ENCODE measurements at places on chromosomes 5 and 9.

- DNase-seq = no peak
Measured at GRCh38 chr9:127935765-127936221, 1.9 kb downstream of the DPM2 start.

- no peak for DNase-seq
Measured at GRCh38 chr5:126647071-126647470, 46.3 kb downstream of the PHAX start.

- DNase-seq = no peak
Measured at GRCh38 chr5:111968459-111968858, 211.5 kb upstream of the NREP start.

GRCh38 chr5:101390151-101390908 lies 487.2 kb upstream of the ST8SIA4 start:
- DNase-seq = no peak

- DNase-seq = no peak
Measured at GRCh38 chr9:88064554-88064953, 73.7 kb downstream of the SPATA31C2 start.

- DNase-seq = no peak
Measured at GRCh38 chr9:107044872-107045271, 181.9 kb downstream of the ZNF462 start.

GRCh38 chr9:136640171-136641111 lies 22.3 kb upstream of the EGFL7 start:
- DNase-seq = no peak

GRCh38 chr5:115392611-115393010 lies 96.2 kb upstream of the CCDC112 start:
- DNase-seq = no peak

DNA sequence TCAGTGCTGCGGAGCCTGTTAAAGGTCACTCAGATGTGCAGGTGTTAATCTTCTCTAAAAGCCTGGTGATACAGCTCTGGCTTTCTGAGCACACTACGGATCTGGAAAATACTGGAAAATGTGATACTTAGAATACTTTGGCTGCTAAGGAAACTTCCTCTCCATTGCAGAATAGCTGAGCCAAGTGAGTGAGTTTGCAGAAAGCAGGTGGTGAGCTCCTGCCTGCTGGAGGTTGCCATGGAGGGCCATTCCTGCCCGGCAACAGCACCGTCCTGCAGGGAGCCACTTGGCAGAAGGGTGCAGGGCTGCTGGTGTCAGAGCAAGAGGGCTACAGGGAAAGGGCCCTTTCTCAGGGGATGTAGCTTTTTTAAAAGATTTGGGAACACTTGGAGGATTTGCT lies 40.7 kb downstream of the SECISBP2 start:
- DNase-seq = no peak

GRCh38 chr5:116646611-116647289 lies 72.1 kb upstream of the SEMA6A start:
- no peak for DNase-seq

GRCh38 chr5:180548563-180548962 lies 42.7 kb downstream of the SCGB3A1 start:
- no peak for DNase-seq

- DNase-seq = peak; percentile 42
Measured at GRCh38 chr5:172771439-172772111, 580 bp upstream of the DUSP1 start.

DNA sequence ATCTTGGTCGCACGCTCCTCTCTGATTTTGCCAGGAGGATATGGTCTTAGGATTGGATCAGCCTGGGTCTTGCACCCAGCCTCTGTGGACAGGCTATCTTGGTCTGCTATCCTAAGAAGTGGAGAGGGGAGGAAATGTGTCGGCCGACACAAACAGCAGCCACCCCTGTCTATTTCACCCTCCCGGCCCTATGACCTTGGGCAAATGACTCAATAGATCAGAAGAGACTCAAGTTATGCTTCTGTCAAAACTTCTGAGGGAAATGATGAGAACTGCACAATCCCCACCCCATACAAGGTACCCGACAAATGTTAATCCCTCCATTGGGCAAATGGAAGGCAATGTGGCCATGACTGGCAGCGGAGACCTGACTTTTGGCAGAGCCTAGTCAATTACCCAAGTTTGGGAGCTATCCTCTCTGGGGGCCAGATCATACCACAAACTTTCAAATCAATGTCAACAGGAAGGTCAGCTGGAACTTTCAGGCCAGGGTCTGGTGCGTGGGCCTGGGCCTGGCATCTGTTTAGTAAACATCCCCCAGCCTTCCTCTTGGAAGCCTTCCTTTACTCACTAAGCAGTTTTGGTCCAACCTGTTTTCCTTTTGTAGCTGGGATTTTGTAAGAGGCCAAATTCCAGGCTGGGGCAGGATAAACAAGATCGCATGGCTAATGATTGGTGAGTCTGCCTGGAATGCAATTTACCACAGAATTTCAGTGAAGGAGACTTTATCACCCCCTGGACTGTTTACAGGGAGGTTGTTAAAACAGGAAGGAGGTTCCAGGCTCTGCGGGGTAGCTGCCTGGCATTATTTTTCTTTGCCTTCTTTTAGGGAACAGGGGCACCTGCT lies 64.2 kb upstream of the CPEB4 start:
- DNase-seq = no peak

GRCh38 chr5:134536876-134537275 lies 11.4 kb downstream of the JADE2 start:
- DNase-seq = no peak

DNA sequence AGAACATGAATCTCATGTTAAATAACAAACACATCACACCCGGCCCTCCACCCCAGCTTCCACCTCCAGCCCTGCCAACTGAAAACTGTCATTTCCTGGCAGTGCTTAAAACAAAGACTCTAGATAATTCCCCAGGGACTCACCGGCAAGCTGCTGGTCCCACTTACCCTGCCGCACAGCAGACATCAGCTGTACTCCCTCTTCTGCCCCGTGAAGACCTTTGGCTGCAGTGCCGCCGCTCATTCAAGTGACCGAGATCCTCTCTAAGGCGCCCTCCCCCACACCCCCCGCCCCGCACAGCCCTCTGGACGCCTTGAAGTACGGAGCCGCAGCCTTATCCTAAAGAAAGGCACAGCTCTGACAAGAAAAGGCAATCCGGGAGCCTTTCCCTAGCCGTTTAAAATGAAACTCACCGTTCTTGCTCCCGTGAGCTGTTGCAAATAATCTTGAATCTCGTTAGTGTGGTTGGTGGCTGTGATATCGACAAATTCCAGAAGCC lies 434 bp downstream of the GLRX start:
- no peak for DNase-seq

- DNase-seq = no peak
Measured at GRCh38 chr5:31362529-31362900, 169.0 kb downstream of the CDH6 start.

- no peak for DNase-seq
Measured at GRCh38 chr5:57950616-57951228, 468.1 kb upstream of the ACTBL2 start.

DNA sequence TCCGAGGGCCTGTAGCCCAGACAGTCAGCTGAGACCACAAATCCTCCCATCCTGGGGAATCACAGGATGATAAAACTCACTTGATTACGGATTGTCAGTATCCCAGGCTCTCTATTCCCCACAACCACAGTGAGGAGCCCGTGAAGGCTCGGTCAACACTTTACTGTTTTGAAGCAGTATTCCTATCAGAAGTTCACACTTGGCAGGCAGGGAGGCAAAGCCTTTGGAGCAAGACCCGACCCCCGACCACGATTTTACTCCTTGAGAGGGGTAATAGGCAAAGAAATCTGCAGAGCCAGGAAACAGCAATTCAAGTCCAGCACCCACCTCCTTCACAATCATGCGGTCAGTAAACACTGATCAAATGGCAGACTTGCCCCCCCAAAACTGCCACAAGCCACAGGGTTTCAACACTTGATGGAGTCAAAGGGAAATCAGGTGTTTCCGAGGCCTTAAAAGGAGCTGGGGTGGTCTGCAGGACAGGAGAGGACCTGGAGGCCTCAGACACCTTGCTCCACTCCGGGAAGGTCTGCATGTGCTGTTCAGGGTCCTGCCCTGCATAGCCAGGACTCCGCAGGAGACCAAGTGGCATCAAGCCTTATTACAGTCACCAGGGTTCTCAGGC lies 25.2 kb downstream of the BICD2 start:
- DNase-seq = no peak

- DNase-seq = no peak
Measured at GRCh38 chr9:7358876-7359275, 440.7 kb downstream of the DMAC1 start.

GRCh38 chr9:129128689-129129088 lies 17.5 kb downstream of the PTPA start:
- no peak for DNase-seq

DNA sequence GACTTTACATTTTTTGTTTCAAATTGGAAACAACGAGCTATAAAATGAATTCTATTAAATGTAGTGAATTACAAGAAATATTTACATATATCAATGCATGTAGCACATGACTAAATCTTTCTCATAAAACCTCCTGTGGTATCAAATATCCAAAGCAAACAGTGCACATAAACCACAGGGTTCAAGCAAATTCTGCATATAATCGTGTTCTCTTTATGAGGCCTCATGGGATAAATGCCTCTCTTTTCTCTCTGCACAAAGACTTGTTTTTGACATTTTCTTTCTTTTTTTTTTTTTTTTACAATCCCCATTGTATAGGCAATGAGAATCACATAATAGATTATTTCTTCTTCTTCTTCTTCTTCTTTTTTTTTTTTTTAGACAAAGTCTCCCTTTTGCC lies 1117.2 kb upstream of the DMAC1 start:
- no peak for DNase-seq

DNA sequence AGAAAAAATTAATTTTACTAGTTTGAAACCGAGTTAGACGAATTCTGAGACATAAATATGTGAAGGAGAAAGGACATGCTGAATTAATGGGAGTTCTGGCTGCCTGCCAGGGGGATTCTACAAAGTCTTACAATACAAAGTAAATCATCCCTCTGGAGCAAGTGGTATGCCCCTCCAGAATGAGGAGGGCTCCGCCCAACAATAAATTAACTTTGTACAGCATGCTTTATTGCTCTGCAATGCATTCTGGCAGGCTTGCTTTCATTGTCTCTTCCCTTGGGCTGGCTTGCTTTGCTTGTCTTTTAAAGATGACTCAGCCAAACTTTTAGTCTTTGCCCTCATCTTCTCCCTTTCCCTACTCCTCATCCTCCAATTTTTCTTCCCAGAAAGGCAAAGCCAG lies 11.7 kb upstream of the PCDHB1 start:
- DNase-seq = no peak

- DNase-seq = no peak
Measured at GRCh38 chr9:70772601-70773000, 348.8 kb downstream of the TRPM3 start.

GRCh38 chr5:155137683-155138082 lies 124.1 kb downstream of the KIF4B start:
- no peak for DNase-seq

GRCh38 chr9:3277200-3277599 lies 248.6 kb downstream of the RFX3 start:
- DNase-seq = no peak

- no peak for DNase-seq
Measured at GRCh38 chr5:44312374-44312773, 76.8 kb downstream of the FGF10 start.

- no peak for DNase-seq
Measured at GRCh38 chr5:19256036-19256435, 732.0 kb downstream of the CDH18 start.

GRCh38 chr5:59485107-59485506 lies 408.4 kb downstream of the PDE4D start:
- DNase-seq = no peak

- DNase-seq = peak; percentile 51
Measured at GRCh38 chr9:136533775-136534157, 12.1 kb downstream of the NOTCH1 start.

- DNase-seq = no peak
Measured at GRCh38 chr5:137146402-137146890, 352.7 kb downstream of the SPOCK1 start.

GRCh38 chr9:132412089-132412488 lies 2.1 kb downstream of the CFAP77 start:
- no peak for DNase-seq

GRCh38 chr9:83572524-83572923 lies 34.3 kb upstream of the FRMD3 start:
- DNase-seq = no peak

- no peak for DNase-seq
Measured at GRCh38 chr9:99818500-99818899, 3.2 kb upstream of the NR4A3 start.

GRCh38 chr5:13831351-13831750 lies 113.1 kb downstream of the DNAH5 start:
- DNase-seq = no peak

GRCh38 chr5:8247049-8247899 lies 378.3 kb downstream of the MTRR start:
- DNase-seq = no peak

GRCh38 chr9:108691614-108692013 lies 164.2 kb downstream of the ACTL7B start:
- DNase-seq = no peak

DNA sequence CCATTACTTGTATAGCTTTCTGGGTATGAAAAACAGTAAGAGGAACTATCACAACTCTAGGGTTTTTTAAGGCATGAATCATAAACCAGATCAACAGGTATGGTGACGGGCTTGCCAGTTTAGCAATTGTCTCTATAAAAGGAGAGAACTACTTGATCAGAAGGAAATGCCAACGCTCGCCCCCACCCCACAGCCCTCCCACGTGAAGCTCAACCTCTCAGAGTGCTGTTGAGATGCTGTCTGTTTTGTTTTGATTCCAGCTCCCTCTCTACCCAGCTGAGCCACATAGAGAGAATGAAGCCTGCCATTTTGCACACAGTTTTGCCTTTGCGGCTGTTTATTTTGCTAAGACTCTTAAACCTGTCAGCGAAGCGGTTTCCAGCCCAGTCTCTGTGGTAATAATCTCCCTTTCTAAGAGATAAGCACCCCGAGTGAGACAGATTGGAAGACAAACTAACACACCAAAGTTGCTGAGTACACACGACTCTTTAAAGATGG lies 257.9 kb upstream of the ANKRD55 start:
- no peak for DNase-seq

Data from activated CD4-positive, CD25-positive, alpha-beta regulatory T cell (primary cell).